ENCODE measurements at places on chromosomes 5 and 9. TPM values are rescaled to one million over a fixed set of nuclear protein-coding genes. Genes with fewer than 3 reads are reported as not detected.
A peak's percentile ranks its signal among the peaks of the same experiment; 100 is the strongest.

DNA sequence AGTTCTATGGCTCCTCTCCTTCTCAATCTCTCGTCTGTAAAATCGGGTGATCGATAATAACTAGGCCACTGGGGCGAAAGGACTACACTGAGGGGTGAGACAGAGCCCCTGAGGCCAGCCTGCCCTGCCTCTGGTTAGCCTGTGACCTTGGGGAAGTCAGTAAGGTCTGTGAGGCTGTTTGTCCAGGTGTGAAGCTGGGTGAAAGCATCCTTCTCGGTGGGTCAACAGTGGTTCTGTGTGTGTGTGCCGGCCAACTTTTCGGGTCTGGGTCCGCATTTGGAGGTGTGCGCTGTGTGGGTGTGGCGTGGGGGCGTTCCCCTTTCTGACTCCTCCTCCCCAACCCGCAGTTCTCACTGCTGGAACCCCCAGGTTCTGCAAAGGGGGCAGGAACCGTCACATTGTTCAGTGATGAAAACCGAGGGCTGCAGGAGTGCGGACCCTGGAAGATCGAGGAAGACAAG lies 5.0 kb upstream of the RNF44 start:
- H3K4me1 ChIP-seq = peaks cover 19% of the 10 kb centered on the region
- H3K27me3 ChIP-seq = no peaks in the 10 kb centered on the region
- H3K27ac ChIP-seq = peak overlapping the region; percentile 71
- H3K36me3 ChIP-seq = no peaks in the 10 kb centered on the region
- DNase-seq = no peak

- H3K27ac ChIP-seq = no peak overlapping the region
- no peak overlapping the region for H3K4me3 ChIP-seq
- H3K4me1 ChIP-seq = no peaks in the 10 kb centered on the region
- no peaks in the 10 kb centered on the region for H3K36me3 ChIP-seq
Observed at GRCh38 chr5:101966476-101966875, 329.6 kb downstream of the SLCO4C1 start.

DNA sequence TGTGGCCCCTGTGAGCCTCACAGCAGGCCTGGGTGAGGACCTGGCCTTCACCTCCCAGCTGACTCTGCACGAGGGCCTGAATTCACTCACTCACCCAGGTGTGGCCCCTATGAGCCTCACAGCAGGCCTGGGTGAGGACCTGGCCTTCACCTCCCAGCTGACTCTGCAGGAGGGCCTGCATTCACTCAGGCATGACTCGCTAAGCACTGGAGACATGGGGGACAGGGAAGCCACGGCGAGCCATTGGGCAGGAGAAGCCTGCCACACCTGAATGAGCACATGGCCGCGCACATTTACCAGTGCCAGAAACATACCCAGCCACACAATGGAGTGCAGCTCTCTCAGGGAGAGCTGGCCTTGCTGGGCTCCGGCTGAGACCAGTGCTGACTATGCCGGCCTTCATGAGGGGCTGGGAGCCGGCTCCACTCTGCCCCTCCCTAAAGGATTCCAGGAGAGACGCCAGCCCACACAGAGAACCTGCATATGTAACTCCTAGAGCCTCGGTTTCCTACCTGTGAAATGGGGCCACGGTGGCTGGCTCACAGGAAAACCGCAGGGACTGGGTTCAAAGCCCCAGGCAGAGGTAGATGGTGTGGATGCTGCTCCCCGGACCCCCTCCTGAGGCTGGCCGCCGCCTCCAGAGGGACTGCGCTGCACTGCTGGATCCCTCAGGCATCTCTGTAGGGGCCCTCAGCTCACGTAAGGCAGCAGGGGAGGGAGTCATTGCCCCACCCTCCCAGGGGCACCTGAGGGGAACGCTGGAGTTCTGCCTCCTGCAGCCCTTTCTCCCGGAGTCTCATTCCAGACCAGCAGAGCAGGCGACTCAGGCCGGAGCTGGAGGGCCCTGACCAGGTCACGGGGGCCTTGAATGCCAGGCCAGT lies 7.2 kb downstream of the ADAMTS2 start:
- H3K27ac ChIP-seq = no peak overlapping the region
- H3K27me3 ChIP-seq = peaks cover 3% of the 10 kb centered on the region
- H3K4me3 ChIP-seq = no peak overlapping the region
- no peaks in the 10 kb centered on the region for H3K36me3 ChIP-seq

GRCh38 chr5:54702470-54702869 lies 184.9 kb downstream of the SNX18 start:
- no peak overlapping the region for H3K4me3 ChIP-seq
- H3K4me1 ChIP-seq = peaks cover 24% of the 10 kb centered on the region
- DNase-seq = no peak
- H3K36me3 ChIP-seq = no peaks in the 10 kb centered on the region

Gene SPINK13
- 0.25 TPM for polyA plus RNA-seq

GRCh38 chr5:32710550-32711361 lies at the start of gene NPR3:
NPR3 (plus strand) TSS chr5:32711321; CDS start chr5:32711777, 456 bp downstream.
- no peaks in the 10 kb centered on the region for H3K36me3 ChIP-seq
- H3K4me3 ChIP-seq = peak within 1 kb of the TSS; percentile 80
- peak; percentile 35 for DNase-seq
- H3K4me1 ChIP-seq = peaks cover 5% of the 10 kb centered on the region
- peaks cover 30% of the 10 kb centered on the region for H3K27me3 ChIP-seq

- no peaks in the 10 kb centered on the region for H3K4me1 ChIP-seq
- DNase-seq = no peak
- H3K36me3 ChIP-seq = no peaks in the 10 kb centered on the region
Observed at GRCh38 chr5:151547364-151547763, 43.8 kb downstream of the FAT2 start.

Gene IFNA17
- polyA plus RNA-seq = not detected

Gene ANKDD1B
- 0.09 TPM for polyA plus RNA-seq

Gene ADAMTS13
- 2.6 TPM for polyA plus RNA-seq

Gene PJA2
- 20.9 TPM for polyA plus RNA-seq

DNA sequence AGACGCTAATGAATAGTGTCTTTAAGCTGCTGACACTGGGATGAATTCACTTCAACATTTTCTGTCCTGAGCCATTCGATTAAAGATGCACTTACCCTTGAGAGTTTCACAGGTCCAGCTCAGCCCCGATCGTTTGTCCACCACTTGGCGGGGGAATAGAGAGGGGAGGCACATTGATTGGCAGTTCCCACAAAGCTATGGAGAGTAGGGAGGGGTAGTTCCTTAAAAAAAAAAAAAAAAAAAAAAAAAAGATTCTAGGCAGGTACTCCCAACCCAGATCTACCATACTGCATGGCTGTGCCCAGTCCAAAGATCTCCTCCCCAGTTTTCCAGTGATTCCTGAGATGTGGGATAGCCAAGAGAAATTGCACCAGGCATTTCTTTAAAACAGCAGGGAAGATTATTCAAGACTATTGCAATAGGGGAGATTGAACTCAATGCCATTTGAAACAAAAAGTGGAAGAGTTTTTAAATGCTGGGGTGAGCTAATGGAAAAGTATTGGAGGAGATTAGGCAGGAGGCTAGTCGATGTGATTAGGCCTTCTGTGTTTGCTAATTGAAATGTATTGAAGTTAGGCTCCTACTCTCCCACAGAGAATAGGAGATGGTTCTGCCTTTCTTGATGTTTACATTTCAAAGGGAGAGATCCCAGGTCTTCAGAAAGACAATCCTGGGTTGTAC lies 2217.4 kb upstream of the WWC1 start:
- H3K36me3 ChIP-seq = no peaks in the 10 kb centered on the region
- no peak for DNase-seq
- no peaks in the 10 kb centered on the region for H3K4me1 ChIP-seq
- no peak overlapping the region for H3K27ac ChIP-seq

Measured in psoas muscle (tissue), 8 donors.